T-helper 1 cell (primary cell): ENCODE measurements at places on chromosomes 16 and 17.
A peak's percentile ranks its signal among the peaks of the same experiment; 100 is the strongest.

DNA sequence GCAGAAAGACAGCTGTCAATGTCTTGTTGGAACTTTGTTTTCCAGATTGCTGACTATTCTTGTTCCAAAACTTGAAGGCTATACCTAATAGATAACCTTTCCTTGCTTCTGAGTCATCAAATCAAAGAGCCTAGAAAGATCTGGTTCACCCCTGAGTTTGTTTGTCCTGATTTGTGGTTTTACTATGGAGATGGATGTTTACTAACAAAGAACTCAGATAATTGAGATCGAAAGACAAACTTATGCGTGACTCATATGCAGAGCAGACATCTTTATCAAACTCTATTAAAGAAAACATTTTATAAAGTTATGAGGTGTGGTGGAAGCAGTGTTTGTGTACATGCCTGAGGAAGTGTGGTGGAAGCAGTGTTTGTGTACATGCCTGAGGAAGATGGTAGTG, 311.1 kb upstream of the TBX2 start:
- no peak for DNase-seq

DNA sequence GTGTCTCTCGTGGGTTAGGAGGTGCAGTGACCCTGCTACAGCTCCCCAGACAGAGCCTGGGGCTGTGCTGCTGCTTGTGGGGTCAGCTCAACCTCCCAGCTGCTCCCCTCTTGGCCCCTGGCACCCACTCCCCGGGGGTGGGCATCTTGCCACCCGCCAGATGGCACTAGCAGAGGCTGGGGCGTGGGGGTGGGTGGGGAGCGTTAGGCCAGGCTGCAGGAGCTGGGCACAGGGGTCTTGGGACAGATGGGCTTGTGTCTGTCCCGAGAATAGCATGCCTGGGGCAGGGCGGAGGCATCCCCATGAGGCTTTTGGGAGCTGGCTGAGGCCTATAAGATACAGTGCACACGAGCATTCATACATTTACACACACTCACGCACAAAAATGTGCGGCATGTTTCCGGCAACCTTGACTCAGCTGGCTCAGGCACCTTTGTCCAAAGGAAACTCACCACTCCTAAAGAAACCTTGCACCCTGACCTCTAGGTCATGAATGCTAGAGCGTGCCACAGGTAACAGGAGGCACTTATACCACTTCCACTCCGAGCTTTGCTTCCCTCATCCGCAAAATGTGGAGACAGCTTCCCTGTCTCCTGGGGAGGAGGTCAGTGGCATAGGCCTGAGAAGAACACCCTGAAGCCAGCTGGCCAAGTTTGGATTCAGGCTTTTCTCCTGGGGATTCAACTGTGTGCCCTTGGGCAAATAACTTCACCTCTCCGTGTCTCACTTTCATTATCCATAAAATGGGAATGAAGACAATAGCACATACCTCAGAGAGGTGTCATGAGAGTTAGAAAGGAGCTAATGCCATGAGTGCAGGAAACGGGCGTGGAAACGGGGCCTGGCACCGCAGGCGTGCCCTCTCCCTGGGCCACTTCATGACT, 78.9 kb upstream of the LHX1 start:
- DNase-seq, result no peak

GRCh38 chr16:1029259-1029545, 43.3 kb upstream of the SSTR5 start:
- no peak for DNase-seq

- no peak for DNase-seq
Observed at GRCh38 chr17:21293831-21294210, 9.3 kb downstream of the MAP2K3 start.

DNA sequence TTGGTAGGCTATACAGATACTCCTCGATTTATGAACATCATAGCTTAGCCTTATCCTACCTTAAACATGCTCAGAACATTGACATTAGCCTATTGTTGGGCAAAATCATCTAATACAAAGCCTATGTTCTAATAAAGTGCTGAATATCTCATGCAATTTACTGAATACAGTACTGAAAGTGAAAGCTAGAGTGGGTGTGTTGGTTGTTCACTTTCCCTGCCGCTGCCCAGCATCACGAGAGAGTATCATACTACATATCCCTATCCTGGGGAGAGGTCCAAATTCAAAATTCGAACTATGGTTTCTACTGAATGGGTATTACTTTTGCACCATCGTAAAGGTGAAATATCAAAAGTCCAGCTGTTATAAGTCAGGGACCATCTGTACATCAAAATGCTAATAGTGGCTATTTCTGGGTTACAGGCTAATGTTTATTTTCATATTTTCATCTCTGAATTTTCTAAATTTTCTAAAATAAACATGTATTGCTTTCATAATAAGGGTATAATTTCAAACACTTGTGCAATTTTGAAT, 54.5 kb downstream of the NACA2 start:
- DNase-seq, result no peak

DNA sequence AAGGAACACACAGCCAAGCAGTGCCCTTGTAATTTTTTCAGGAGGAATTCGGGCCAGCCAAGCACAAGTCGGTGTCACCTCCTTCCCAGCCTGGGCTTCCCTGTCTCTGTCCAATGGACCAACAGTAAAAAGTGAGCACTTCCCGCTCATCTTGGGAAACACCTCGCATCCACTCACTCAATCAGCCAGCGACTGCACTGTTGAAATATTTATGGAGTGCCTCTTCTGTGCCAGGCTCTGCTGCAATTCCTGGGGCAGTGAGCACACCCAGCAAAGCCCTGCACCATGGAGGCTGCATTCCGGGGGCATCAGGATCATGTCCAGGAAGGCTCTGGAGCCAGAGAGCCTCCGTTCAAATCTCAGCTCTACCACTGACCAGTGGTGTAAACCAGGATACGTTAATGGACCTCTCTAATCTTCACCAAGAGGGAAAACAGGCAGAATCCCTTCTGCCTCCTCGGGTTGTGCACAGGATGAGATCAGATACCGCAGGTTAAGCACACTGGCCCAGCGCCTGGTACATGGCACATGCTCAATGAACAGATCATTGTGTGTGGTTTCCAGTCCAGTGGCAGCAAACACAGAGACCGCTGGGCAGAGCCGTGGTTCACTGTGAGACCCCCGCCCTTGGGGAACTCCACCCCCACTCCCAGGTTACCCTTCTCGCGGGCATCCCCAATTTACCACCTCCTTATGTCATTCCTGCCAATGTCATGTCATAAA, 194.3 kb downstream of the ZNF423 start:
- DNase-seq, result no peak

DNA sequence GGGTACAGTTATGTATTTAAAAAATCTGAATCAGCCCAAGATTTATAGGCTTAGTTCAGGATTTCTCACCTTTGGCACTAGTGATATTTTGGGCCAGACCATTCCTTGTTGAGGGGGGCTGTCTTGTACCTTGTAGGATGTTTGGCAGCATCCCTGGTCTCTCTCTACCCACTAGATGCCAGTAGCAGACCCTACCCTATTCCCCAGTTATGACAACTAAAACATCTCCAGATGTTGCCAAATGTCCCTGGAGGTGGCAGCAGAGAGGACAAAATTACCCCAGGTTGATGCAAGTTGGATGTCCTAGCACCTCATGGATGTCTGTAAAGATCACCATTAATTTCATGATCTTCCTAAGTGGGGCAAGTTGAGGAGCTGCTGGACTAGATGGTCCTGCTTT, 45.8 kb downstream of the SYT17 start:
- no peak for DNase-seq

- DNase-seq, result no peak
Observed at GRCh38 chr17:1907216-1907631, 77.4 kb downstream of the RPA1 start.

DNA sequence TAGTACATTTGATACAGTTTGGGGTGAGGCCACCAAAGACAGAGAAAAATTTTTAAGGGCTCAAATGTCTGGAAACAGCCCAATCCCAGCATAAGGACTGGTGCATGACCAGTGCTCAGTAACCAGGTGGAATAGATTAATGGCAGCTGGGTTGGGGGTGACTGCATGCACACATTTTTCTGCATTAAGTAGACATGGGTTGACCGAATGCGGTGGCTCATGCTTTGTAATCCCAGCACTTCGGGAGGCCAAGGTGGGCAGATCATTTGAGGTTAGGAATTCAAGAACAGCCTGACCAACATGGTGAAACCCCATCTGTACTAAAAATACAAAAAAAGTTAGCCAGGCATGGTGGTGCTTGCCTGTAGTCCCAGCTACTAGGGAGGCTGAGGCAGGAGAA, 121.1 kb upstream of the HSBP1 start:
- no peak for DNase-seq

DNA sequence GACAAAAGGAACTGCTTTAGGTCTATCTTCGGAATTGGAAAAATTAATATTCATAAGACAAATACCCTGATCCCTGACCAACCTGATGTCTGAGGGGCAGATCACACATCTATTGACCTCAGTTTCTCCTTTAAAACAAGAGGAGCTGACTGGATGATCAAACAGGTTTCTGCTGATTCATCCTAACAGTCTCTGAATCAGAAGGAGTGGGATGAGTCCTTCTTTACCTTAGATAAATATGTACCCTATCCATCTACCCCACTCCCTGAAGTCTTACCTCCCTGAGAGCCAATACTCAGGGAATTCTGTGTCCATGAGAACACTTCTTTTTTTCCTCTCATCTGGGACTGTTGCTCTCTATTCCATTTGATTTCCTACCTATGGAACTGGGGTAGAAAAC, 80.3 kb upstream of the CRHR1 start:
- DNase-seq, result no peak

DNA sequence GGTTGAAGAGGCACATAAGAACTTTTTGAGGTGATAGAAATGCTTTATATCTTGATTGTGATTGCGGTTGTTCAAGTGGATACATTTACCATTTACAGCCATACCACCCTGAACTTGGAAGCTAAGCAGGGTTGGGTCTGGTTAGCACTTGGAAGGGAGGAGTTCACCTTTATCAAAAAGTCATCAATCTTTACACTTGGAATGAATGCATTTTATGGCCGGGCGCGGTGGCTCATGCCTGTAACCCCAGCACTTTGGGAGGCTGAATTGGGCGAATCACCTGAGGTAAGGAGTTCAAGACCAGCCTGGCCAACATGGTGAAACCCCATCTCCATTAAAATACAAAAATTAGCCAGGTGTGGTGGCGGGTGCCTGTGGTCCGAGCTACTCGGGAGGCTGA, 9.5 kb upstream of the GJD3 start:
- DNase-seq, result no peak

GRCh38 chr16:66619534-66620428, 15.3 kb downstream of the CMTM3 start:
- DNase-seq, result no peak

DNA sequence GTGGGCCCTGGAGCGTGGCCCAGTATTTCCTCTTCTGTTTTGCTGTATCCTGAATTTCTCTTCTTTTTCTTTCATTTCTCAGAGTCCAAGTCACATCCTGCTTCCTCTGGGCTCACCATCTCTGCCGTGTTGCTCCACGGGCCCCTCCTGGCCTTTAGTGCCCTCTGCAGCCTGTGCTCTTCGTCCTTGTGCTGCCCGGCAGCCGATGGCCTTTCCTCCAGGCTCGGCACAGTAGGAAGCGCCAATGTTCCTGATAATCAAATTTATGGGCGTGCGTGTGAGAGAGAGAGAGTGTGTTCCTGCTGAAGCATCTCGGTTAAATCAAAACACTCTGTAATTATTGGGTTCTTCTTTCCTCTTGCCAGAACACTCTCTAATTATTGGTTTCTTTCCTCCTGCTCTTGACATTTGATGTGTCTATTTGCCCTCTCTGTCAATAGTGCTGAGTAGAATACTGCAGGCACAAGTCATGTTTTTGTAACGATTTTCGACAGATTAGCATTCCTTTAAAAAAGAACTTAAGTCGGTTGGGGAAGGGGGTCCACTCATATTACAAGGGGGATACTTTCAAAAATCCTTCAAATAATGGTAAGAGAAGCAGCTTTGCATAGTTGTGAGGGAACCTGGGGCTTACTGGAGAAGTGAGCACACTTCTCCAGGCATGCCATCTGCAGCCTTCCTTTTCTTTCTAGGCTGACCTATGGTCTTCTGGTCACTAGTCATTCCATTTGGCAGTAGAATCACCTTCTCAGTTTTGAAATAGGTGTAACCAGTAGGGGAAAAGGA, 126.6 kb downstream of the RPTOR start:
- no peak for DNase-seq

GRCh38 chr17:81285179-81285878, 9.8 kb downstream of the SLC38A10 start:
- DNase-seq, result peak; percentile 69

DNA sequence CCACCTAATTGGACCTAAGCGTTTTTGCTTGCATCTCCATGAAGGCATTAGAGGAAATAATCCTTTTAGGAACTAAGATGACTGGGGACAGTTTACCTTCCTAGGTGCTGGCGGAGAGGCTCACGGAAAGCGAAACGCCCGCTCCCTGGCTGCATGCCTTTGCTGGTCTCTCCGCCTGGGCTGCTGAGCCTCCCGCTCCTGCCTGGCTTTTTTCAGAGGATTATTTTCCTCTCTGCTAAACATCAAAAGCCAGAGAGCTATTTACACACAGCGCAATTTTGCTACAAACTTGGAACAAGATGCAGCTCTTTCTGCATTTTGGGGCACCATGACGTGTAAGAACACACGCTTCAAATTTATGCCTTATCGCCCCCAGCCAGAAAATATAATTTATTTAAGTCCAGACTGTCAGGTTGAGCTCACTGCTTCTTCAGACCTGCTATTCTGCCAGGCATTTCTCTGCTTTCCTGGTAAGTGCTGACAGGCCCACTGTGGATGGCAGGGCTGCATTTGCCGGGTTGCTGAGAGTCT, 124.4 kb downstream of the SPACA3 start:
- DNase-seq, result no peak

DNA sequence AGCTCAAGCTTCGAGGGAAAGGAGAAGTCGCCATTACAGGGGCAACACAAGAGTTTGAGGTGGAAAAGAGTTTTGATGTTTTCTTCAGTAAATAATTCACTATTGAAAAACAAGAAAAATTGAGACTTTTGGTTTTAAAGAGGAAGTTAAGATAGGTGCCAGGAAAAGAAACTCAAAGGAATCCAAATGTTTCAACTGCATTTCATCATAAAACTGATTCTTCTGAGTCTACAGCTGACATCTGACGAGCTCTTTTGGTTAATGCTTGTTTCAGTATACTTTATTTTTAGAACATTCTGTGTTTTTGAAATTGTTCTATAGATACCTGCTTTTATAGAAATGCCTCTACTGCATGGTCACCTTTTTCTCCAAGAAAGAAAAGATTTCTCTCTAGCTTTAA, 54.0 kb downstream of the ERN1 start:
- peak; percentile 50 for DNase-seq

- no peak for DNase-seq
Observed at GRCh38 chr16:55853114-55853513, 20.2 kb upstream of the CES1 start.

- no peak for DNase-seq
Observed at GRCh38 chr16:67474551-67475455, 6.2 kb downstream of the ATP6V0D1 start.

GRCh38 chr16:83363521-83363920, 444.3 kb upstream of the HSBP1 start:
- DNase-seq, result no peak

GRCh38 chr17:55772086-55772485, 21.2 kb downstream of the PCTP start:
- no peak for DNase-seq
